GM23338 (cell line): ENCODE measurements at places on chromosomes 5 and 9.
A peak's percentile ranks its signal among the peaks of the same experiment; 100 is the strongest.

DNA sequence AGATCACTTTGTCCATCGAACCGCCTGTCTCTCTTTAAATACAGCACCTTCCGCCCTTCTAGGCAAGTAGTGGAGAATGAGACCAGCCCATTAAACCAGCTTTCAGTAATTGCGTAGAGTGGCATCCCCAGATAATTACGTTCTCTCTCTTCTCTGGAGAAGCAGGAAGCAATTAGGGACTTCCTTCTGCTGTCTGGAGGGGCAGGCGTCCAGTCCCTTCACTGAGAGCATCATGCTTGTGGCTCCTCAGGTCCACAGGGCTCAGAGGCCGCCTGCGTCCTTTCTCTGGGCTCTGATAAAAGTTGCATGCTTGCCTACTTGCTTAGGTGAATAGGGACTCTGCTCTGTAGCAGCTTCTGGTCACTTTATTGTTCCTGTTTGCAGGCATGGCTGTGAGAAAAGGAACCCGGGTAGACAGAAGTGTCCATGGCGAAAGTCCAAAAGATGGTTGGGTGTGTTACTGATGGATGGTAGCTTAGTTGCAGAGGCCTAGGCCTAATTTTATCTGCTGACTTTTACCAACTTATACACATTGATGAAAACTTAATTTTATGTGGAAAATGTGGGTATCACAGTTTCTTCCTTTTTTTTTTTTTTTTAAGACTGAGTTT, 299.1 kb upstream of the PANK3 start:
- DNase-seq, result no peak

GRCh38 chr5:66981266-66982055, 215.1 kb downstream of the CD180 start:
- DNase-seq, result no peak

DNA sequence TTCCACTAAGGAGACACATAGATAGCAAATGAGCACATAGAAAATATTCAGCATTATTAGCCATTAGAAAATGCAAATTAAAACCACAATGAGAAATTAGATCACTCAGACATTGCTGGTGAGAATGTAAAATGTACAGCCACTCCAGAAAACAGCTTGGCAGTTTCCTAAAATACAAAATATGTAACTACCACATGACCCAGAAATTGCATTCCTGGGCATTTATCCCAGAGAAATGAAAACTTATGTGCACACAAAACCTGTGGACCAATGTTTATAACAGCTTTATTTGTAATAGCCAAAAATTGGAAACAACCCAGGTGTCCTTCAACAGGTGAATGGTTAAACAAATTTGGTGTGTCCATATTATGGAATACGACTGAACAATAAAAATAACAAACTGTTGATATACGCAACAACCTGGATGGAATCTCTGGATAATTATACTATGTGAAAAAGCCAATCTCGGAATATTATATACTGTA, 34.8 kb upstream of the SHC3 start:
- no peak for DNase-seq

DNA sequence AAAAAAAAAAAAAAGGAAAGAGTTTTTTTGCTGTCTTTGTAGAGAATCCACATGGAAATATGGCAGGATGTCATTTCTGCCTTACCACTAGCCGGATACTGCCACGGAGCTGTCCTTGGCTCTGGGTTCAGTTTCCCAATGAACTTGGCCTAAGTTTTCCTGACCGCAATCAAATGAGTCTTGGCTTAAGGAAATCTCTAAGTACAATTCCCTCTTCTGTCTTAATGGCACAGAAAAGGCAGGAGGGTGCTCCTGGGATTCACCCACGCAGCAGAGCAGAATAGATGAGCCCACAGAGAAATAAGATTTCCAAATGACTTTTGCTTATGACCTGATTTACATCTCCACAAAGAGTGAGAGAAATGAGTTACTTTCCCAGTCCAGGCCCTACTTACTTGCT, 284.0 kb upstream of the VLDLR start:
- DNase-seq, result no peak

DNA sequence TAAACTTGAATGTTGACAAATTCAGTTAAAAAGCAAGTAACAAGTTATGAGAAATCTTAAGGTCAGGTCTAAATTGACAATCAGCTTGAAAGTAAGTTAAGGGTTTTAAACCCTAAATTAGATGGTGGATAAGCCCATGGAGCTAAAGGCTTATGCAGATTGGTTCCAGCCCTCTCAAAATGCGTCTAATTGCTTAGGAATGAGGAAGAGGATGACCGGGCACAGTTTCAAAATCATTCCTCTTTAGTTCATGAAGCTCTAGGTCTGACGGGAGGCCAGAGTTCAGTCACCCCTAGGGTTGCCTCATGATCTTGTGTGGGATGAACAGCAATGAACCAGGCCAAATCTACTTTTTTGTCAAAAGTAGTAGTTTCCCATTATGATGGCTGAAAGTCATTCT, 75.4 kb downstream of the SLC38A9 start:
- DNase-seq, result peak; percentile 47

DNA sequence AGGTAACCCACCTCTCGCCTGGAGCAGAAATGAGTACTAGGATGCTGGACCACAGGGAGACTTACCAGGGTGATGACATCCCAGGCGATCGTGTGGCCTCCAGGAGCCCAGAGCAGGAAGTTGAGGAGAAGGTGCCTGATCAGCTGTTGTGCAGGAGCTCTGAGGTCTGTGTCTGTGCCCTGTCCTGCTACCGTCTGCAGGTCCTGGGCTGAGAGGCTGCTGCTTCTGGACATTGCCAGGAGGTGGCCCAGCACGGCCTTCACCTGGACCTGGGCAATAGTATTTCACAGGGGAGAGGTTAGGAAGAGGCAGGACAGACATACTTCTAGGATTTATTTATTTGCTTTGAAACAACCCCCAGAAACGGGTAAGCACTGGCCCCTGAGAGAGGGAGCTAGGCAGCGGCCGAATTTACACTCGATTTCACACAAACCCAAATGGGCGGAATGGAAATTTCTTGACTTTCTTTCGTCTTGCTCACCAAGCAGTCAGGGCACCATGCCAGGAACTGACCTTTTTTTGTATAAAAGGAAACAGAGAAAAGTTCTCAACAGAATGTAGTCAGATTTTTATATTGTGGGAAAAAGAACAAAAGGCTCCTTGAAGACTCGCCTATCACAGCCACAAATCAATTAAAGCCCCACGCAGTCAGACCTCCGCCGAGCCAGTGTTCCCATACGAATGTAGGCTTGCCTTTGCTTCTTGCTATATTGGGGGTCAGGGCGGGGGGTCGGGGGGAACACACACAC, 210.3 kb downstream of the FANCC start:
- no peak for DNase-seq

DNA sequence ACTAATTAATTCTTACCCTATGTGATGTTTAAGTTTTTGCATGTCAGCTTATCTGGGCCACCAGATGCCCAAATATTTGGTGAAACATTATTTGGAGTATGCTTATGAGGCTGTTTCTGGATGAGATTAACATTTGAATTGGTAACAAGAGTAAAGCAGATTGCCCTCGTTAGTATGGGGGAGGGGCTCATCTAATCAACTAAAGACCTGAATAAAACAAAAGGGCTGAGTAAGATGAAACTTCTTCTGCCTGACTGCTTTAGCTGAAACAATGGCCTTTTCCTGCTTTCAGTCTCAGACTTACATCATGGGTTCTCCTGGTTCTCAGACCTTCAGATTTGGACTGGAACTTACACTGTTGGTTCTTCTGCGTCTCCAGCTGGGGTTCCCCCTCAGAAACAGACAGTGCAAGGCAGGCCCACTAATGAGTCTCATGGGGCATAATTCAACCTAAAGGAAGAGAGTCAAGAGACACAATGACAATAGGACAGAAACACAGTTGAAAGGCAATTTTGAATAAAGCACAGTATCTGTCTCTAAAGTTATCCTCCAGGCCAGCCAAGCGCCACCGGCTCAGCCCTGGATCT, 288.4 kb downstream of the CAAP1 start:
- peak; percentile 62 for DNase-seq

DNA sequence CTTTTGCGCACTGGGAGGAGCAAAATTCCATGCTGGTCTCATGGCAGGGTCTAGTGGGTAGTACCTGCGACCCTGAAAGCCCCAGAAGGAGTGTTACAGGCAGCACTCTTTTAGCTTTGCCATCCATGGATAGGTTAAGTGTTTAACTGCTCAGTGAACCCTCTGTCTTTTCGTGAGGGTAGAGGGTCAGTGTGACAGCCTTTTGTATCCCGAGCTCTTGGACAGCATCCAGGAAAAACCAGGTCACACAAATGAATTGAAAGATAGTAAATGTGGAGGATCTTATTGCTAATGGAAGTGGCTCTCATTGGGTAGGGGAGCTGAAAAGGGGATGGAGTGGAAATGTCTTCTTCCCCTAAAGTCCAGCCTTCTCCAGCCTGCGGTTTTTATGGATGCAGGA, 57.8 kb upstream of the CCDC112 start:
- no peak for DNase-seq

- no peak for DNase-seq
Observed at GRCh38 chr9:90505695-90506094, 136.9 kb downstream of the DIRAS2 start.

- peak; percentile 98 for DNase-seq
Observed at GRCh38 chr9:89000973-89001916, 10.0 kb downstream of the S1PR3 start.

GRCh38 chr5:142358648-142359047, 33.8 kb upstream of the SPRY4 start:
- no peak for DNase-seq

GRCh38 chr9:76423216-76424177, 29.3 kb upstream of the RFK start:
- no peak for DNase-seq

- DNase-seq, result no peak
Observed at GRCh38 chr5:100828071-100828897, 74.8 kb downstream of the ST8SIA4 start.

- DNase-seq, result peak; percentile 52
Observed at GRCh38 chr9:92763721-92764380, 782 bp downstream of the BICD2 start.

DNA sequence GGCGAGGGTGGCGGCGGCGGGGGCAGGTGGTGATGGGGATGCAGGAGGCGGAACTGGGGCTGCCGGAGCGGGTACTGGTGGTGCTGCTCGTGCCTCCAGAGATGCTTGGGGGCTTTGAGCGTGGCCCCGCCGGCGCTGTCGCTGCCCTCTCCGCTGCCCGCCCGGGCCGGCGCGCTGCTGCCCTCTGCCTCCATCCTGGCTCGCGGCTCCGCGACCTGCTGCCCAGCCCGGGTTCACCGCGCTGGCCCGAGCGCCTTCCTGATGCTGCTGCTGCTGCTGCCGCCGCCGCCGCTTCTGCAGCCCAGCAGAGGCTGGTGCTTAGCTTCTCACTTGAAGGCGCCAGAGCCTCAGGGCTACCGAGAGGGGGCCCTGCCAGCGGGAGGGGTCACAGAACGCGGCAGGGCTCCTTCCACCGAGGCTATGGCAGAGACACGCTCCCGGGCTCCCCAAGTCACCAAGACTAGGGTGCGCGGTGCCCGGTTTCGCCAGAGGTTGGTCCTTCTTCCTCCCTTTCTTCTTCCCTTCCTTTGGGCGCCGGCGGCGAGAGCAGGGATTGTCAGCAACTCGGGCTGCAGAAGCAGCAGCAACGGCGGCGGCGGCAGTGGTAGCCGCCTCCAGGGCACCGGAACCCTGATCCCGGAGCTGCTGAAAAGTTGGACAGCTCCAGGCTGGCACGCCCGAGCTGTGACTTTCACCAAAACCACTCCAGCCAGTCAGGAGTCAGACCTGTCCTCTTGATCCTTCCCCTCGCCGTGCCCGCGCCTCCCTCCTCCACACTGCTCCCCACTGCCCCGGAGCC, at the start of gene PDE4D:
PDE4D (minus strand) TSS at position 298 of the 799 bp plus-strand sequence.
- peak; percentile 91 for DNase-seq

- no peak for DNase-seq
Observed at GRCh38 chr9:134231330-134231745, 67.0 kb upstream of the RNU6ATAC start.

- DNase-seq, result no peak
Observed at GRCh38 chr5:93156566-93156965, 424.5 kb downstream of the NR2F1-AS1 start.

DNA sequence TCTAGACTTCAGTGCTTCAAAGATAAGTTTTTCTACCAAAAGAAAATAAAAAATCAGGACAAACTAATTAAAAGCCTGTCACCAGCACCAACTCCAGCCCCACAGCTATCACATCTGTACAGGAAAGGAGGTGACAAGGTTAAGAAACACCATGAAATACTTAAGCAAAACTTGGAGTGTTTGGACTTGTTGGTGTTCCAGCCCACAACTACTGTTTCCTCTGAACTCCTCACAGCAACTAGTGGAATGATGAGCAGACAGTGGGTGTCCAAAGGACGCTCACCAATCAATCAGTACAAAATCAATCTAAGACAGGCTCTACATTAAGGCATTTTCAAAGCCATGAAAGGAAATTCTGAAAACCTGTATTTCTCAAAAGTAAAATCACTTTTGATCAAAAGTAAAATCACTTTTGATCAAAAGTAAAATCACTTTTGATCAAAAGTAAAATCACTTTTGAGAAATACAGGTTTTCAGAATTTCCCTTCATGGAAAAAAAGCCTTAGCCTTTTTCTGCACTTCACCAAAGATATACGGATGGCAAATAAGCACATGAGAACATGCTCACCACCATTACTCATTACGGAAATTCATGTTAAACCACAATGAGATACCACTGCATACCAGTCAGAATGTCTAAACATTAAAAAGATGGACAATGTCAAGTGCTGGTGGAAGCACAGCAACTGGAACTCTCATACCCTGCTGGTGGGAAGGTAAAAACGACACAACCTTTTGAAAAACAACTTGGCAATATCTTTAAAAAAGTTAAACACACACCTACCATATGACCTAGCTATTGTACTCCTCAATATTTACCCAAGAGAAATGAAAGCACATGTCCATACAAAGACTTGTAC, 79.7 kb downstream of the MED27 start:
- DNase-seq, result no peak

- DNase-seq, result peak; percentile 5
Observed at GRCh38 chr5:55865831-55866230, 14.7 kb downstream of the IL31RA start.

- DNase-seq, result peak; percentile 31
Observed at GRCh38 chr5:170393958-170394357, 4.8 kb upstream of the KCNMB1 start.

- DNase-seq, result no peak
Observed at GRCh38 chr9:134088063-134088725, 20.4 kb upstream of the BRD3 start.

GRCh38 chr5:1438871-1439270, 6.4 kb downstream of the SLC6A3 start:
- no peak for DNase-seq

DNA sequence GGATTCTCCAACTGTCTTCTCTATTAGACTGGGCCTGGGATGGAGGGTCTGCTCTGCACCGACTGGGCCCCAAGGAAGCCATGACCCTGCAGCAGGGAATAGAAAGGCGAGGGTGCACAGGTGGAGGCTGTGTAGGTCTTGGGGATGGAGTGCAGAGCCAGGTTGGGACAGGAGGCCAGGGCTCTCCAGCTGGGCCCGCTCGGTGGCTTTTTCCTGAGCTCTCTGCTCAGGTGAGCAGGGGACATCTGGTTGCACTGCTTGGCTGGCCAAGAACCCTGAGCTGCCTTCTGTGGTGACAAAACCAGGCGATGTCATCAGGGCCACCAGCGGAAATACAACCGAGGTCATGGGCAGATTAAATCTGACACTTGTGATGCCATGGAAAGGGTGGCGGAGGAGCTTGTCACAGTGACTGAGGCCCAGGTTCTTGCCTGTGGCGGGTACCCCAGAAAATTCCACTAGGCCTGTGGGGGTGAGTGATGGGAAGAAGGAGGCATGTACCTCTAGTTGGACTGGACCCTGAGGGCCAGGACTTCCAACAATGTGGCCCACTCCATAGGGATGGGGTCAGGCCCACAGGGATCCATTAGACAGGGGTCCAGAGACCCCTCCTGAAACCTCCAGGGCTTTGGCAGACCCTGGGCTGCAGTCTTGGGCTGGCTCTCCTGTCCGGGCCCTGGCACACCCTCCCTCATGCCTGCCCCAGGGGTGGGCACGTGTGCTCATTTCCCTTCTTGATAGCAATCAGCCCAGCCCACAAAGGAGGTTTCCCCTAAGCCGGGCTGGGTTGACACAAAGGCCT, 4.4 kb upstream of the IL3 start:
- no peak for DNase-seq
